ENCODE measurements at places on chromosomes 12 and 14.
A peak's percentile ranks its signal among the peaks of the same experiment; 100 is the strongest.

GRCh38 chr12:110858848-110859247 is 12.1 kb downstream of the CCDC63 start:
- DNase-seq: no peak

DNA sequence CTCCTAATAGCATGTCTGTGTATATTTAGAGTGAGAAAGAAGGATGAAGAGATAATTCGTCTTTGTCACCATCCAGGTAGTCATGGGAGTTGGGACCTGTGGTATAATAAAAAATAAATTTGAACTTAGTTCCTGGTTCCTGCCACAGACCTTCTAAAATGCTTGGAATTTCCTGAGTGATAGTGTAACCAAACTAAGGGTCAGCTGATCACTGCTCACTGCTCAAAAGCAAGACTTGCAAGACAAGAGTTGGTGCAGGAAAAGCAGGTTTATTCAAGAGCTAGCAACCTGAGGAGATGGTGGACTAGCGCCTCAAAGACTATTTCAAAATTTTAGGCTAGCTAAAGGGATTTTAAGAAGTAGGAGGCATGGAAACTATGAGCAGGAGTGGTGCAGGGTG is 19.1 kb downstream of the ANG start:
- no peak for DNase-seq

DNA sequence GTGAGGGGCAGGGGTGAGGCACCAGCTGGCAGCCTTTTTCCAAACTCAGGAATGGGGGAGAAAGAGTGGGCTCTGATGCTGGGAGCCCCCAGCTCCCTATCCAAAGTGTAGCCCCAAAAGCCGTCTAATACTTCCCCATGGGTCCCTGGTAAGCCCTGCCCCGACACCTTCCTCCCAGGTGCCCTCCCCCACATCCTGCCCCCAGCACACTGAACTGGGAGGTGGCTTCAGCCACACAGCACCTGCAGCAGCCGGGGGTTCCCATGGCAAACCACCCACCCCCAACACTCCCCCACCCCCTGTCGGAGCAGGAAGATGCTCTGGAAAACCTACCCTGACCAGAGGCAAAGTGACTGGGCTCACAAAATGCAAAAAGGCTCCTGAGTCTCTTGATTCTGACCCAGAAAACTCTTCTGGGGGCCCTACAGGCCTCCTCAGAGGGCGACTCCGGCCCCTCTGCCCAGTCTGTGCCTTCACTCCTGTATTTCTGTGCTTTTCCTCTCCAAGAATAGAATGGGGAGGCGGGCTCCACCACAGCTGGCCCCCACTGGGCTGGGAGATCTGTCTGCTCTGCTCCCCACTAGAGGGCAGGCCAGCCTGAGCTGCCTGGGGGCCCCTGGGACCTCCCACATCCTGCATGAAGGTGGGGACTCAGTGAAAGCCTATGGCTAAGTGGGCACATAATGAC is 81.6 kb downstream of the ITPK1 start:
- DNase-seq: peak; percentile 26

DNA sequence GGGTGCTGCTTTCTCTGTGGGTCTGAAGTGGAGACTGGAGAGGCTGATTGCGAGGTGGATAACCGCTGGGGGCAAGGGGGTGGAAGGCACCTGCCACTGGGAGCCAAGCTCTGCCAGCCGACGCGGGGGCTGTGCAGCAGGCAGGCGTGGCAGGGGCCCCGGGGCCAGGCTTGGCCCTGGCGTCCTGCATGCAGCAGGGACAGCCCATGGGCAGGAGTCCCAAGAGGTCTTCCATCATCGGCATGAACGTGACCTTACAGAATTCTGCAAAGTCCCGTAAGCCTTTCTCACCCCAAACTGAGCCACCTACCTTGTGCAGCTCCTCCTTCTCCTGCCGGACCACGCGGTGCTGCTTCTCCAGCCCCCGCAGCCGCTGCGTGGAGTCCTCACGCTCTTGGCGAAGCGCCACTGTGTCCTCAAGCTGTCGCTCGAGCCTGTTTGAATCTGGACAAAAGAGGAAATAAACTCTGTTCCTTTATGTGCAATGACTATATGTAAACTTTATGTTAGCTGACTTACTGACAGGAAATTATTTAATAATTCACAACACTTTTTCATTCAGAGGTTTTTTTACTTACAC is 51.3 kb downstream of the AMN start:
- no peak for DNase-seq

DNA sequence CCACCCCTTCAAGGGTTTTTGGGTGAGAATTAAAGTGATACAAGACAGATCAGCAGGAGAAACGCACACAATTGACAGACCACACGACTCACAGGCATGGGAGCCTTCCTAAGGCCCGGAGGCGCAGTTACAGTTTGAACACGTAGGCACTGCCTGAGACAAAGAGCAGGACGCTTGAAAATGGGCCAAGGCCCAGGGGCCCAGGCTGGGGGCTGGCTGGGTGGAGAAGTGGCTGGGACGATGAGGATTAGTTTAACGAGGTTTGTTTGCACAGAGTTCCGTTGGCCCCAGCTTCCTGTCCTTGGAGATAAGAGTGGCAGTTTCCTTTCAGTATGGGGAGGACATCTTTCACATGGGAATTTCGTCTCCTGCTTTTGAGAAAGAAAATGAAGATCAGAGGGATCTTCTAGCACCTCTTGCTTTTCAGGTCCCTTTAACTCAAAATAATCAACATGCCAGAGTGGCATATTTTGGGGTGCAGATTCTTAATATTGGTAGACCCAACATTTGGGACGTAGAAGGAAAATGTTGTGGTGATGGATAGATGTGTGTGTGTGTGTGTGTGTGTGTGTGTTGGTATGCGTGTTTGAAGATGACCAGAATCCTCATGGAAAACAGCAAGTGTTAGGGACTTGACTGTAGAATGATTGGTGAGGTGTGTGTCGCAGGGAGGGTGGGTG is 44.6 kb downstream of the DLK1 start:
- DNase-seq: no peak

GRCh38 chr12:29317556-29318363 is 63.2 kb downstream of the ERGIC2 start:
- no peak for DNase-seq

GRCh38 chr12:114835031-114835430 is 151.1 kb upstream of the TBX3 start:
- DNase-seq: no peak

- DNase-seq: no peak
Observed at GRCh38 chr12:54956818-54957641, 27.5 kb downstream of the TESPA1 start.

- DNase-seq: peak; percentile 45
Observed at GRCh38 chr14:103871596-103872480, 24.5 kb upstream of the PPP1R13B start.

DNA sequence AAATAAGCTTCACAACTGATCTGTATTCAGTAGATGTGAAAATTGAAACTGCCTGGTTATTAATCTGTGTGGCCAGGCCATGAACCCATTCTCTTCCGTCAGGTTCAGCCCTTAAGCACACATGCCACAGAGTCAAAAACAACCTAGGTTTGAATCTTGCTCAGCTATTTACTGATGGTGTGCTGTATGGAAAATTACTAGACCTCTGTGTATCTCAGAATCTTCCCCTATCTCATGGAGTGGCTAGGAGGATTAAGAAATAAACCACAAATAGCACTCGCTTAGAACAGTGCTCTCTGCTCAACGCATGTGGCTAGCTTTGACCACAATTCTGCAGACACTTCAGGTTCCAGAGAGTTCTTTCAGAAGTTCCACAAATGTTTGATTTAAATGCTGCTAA is 240.7 kb upstream of the PLEKHG7 start:
- no peak for DNase-seq

DNA sequence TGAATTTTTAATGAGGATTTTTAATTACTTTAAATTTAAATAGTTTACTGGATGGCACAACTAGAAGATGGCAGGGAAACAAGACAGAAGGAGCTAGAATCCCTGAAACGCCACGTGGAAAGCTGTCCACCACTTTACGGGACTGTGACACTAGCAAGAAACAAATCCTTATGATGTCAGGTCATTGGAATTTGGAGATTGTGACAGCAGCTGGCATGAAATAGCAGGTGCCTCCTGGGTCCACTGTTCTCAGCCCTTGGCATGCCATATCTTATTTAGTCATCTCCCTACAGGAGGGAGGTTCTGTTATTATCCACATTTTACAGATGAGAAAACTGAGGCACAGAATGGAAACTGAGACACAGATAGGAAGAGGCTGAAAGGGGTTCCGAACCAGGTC is 113.8 kb downstream of the BCL11B start:
- DNase-seq: no peak

GRCh38 chr14:89452281-89452680 is 35.2 kb upstream of the FOXN3 start:
- DNase-seq: no peak

DNA sequence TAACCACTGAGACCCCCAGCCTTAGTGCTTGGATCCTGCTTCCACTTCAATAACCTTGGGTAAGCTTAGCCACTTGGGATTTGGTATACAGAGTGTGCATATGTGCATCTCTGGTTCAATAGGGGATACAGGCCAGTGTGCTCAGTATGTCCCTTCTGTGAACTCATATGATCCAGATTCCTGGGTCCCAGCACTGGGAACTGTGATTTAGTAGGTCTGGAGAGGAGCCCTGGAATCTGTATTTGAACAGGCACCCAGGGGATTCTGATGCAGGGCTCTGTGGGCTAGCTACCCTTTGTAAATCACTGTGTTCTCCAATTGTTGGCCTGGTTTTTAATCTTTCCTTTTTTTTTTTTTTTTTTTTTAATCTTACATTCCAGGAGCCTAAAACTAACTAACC is 9.8 kb upstream of the RNU6-8 start:
- DNase-seq: no peak

DNA sequence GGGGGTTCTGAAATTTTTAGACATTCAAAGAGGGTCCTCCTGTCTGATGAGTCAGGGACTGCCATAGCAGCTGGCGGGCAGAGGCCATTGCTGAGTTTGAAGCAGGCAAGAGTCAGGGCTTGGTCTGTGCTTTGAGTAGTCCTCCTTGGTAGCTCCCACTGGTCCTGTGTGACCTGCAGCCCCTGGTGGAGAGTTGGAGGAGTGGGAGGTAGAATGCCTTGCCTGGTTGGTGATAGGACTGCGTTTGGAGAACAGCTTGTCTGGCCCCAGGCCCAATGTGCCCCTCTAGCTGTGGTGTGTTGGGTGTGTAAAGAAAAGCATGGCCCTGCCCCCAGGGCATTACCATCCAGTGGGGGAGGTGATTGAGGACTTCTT is 116.7 kb downstream of the BEGAIN start:
- no peak for DNase-seq

DNA sequence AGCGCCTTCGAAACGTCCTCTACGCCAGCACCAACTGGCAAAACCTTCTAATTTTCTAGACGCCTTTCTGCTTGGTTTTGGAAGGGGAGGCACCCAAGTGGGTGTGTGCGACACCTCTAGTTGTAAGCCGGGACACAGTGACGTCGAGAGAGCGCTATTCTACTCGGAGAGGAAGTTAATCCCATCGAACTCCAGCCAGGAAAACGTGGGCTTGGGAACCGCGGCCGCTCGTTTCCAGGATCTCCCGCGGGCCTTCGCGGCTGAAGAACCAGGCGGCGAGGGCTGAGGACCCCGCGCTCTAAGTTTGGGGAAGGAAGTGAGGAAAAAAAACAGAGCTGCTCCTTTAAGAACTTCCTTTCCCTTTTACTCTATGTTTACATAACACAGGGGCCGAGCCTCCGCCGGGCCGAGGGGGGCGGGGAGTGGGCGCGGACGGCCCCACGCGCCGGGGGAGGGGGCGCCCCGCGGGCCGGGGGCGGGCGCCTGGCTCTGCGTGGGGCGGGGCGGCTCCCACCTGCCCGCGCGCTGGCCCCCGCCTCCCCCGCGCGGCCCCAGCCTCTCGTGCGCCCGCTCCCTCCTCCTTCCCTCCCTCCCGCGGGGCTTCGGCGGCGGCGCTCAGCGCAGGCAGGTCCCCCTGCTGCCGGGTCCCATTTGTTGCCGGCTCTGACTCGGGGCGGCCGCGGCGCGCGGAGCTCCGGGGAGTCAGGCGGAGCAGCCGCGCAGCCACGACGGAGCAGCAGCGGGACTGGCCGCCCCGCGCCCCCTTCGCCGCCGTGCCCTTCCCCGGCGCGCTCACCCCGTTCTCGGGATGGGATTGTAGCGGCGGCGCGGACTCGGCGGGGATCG is at the start of gene PELI2:
Gene PELI2, plus strand, starts transcription at position 647 of the 846 bp plus-strand sequence. CDS start 250 bp downstream, outside the sequence.
- DNase-seq: peak; percentile 65

- no peak for DNase-seq
Observed at GRCh38 chr12:9244894-9245293, 36.7 kb upstream of the PZP start.

- no peak for DNase-seq
Observed at GRCh38 chr12:111521801-111522200, 77.3 kb downstream of the ATXN2 start.

DNA sequence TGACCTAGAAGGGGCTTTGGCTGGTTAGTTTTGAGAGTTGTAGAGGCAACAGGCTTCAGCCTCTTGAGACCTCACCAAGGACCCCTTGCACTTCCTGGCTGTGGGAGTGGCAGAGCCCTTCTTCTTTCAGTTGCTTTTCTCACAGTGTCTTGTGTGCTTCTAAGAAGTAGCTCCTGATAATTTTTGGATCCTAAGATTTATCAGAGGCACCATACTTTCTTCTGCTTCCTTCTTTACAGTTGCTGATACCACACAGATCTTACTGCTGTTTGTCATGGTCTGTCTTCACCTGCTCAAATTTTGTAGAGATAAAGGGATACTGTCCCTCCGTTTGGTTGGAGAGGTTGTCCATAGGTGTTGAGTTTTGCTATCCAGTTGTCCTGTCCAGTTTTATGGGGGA is 33.8 kb downstream of the VRK1 start:
- no peak for DNase-seq

DNA sequence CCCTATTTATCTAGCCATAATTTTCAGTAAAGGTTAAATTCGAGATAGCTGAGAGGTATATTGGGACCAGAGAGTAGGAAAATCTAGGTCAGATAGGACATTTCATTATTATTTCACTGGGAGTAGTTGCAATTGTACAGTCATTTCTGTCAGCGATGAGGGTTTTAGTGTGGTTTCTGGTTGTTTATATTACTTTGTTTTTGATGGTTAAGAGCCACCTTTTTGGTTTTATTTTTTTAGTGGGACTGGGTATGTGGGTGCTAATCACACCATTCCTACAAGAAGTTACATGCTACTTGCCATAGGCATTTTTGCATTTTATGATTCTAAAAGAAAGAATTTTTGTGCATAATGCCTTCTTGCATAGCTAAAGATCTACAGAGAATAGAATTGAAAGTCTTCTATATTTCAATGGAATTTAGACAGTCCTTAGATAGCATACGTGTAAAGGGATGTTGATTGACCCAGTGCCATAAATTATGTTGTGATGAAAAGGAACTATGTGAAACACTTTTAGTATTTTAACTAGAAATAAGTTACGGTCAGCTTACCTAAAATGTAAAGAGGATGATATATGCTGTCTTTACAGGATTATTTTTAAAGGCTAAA is 85.2 kb downstream of the KTN1 start:
- DNase-seq: no peak

GRCh38 chr14:64801046-64801445 is 78.7 kb downstream of the SPTB start:
- no peak for DNase-seq

GRCh38 chr12:98341732-98342131 is 173.7 kb upstream of the TMPO start:
- no peak for DNase-seq
